Activated T-cell treated with anti-CD3 and anti-CD28 coated beads for 4 hours (primary cell): ENCODE measurements at places on chromosomes 1 and 21.

- no peak for DNase-seq
These were observed 9.1 kb downstream of the SGIP1 start for GRCh38 chr1:66542811-66543767.

GRCh38 chr1:35202048-35202719, 9.2 kb upstream of the SFPQ start:
- DNase-seq = peak; percentile 57

- DNase-seq = no peak
These were observed 40.5 kb downstream of the S100B start for GRCh38 chr21:46564391-46564790.

- no peak for DNase-seq
These were observed 27.2 kb downstream of the CNN3 start for GRCh38 chr1:94899756-94900155.

DNA sequence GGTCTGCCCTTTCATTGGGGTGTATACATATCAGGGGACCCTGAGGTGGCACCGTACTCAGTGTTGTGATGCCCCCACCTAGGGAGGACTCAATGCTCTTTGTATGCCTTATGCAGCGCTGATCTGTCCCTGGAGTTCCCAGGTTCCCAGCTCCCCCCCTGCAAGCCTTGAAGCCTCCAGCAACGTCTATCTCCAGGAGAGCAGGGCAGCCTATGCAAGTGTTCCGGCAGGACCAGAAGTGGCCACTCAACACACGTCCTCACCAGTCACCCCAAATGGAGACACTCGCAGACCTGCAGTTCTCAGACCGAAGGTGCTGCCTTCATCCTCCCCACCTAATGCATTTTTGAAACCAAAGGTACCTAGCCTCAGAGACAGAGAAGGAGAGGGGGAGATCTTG, 25.2 kb upstream of the CNTN2 start:
- no peak for DNase-seq

DNA sequence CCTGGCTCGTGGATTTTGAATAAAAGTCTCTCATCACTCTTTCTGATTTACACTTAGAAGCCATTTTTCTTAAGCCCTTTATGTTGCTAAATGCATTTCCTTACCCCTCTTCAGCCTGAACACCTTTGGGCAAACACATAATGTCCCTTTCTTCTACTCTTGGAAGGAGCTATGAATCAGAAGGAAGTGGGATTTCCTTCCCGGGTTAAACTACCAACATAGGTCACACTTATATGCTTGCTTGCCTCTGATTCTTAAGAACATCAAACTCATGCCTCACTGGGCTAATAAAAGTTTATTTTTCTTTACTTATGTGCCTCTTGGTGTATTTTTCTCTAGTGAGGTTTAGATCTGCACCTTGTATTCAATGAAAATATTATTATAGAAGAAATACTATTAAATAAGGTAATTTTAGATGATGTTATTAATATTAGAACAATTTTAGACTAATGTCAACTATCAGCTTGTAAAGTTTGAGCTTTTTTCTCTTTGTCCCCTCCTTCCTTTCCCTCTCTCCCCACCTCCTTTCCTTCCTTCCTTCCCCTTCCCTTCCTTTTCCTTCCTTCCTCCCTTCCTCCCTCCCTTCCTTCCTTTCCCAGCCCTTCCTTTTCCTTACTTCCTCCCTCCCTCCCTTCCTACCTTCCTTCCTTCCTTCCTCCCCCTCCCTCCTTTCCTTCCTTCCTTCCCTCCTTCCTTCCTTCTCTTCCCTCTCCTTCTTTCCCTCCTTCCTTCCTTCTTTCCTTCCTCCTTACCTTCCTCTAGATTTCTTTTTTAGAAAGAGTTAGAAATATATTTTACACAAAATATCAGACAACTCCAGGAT, 66.5 kb upstream of the KCNJ6 start:
- no peak for DNase-seq

DNA sequence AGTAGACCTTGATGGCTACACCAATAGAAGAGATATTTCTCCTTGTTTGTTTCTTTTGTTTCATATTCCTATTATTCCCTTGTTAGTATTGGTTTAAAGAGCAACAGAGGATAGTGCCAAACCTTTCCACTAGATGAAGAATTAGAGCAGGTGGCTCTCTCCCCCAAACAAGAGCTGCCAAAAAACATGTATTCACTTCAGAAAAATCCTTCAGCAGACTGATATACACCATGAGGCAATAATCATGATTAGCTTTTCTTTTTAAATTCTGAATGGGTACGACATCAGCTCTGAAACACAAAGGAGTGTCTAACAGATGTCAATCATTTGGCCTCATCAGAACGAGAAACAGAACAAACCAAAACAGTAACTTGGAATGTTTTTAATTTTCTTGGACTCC, 67.3 kb upstream of the MAP10 start:
- DNase-seq = no peak

GRCh38 chr1:206833106-206833680, 32.2 kb upstream of the IL20 start:
- no peak for DNase-seq

DNA sequence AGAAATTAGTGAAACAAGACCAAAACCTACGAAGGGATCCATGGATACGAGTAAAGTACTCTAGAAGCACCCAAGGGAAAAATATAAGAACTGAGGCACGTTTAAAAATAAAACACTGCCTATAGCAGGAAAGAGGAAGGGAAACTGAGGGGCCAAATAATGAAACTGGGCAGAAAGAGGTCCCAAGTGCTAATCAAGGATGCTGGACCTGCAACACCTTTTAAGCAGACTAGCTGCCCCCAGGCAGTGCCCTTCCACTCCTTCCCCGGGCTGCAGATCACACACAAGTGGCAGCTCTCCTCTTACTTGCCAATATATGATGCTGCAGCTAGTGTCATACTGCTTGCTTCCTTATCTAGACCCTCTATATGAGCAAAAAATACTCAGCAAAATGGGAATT, 7.6 kb upstream of the OTUD7B start:
- DNase-seq = no peak

DNA sequence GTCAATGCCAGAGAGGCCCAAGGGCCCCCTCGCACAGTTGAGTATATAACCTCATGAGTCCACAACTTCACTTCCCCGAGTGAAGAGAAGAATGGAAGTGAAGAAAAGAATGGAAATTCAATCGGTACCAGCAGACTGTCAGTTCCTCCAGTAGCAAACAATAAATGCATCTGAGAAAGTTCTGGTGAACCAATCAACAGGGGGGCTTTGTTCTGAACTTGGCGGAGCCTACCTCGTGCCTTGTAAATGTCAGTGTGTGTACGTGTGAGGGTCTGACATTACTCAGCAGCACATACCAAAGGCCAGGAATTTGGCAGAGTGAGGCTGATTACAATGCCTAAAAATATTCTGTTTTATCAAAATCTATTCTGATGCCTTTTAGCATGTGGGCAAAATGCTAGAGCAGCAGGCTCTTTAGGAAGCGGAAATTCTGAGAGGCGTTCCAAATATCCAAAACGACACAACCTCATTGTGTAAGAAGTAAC, 238.5 kb downstream of the LTN1 start:
- no peak for DNase-seq

- DNase-seq = no peak
These were observed 876 bp downstream of the DENND2C start for GRCh38 chr1:114668784-114669561.

DNA sequence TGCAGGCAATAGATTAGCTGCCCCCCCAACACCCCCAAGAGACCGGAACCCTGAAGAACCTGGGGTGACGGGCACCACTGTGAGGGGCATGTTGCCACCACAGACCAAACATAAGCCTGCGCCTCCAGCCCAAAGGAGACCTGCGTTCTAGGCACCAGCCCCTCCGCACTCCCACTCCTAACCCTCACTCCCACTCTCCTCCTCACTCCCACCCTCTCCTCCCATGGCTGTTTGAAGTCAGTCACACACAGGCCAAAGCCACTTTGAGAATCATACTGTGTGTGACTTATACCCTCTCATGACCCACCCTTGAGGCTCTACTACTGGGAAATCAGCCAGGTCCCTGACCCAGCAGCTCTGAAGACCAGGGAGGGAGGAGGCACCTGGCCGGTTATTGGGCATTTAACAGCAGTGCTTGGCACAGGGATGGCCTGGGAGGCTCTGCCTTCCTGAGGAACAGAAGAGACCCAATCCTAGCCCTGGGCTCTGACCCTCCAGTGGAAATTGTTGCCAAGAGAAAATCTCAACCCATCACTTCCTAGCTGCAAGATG, 43.5 kb downstream of the FBXO2 start:
- DNase-seq = no peak

GRCh38 chr1:210748796-210749195, 385.2 kb downstream of the KCNH1 start:
- DNase-seq = no peak
